ENCODE measurements at places on chromosomes 1 and 21. TPM values are rescaled to one million over a fixed set of nuclear protein-coding genes. Genes with fewer than 3 reads are reported as not detected.

Gene CR1
- not detected for total RNA-seq

Gene NTMT2
- total RNA-seq: not detected

Gene ASB17
- total RNA-seq: not detected

Gene KRTAP21-3
- not detected for total RNA-seq

Gene MROH7
- total RNA-seq: under 0.01 TPM

Measured in bronchial epithelial cell (primary cell).